Stimulated activated naive CD8-positive, alpha-beta T cell treated with anti-CD3 and anti-CD28 coated beads, Interleukin-15, amount 100 ng/mL, for 72 hours (primary cell): ENCODE measurements at places on chromosomes 7 and 10.
A peak's percentile ranks its signal among the peaks of the same experiment; 100 is the strongest.

GRCh38 chr10:11344081-11344480 is 267.4 kb downstream of the USP6NL start:
- no peak for DNase-seq

DNA sequence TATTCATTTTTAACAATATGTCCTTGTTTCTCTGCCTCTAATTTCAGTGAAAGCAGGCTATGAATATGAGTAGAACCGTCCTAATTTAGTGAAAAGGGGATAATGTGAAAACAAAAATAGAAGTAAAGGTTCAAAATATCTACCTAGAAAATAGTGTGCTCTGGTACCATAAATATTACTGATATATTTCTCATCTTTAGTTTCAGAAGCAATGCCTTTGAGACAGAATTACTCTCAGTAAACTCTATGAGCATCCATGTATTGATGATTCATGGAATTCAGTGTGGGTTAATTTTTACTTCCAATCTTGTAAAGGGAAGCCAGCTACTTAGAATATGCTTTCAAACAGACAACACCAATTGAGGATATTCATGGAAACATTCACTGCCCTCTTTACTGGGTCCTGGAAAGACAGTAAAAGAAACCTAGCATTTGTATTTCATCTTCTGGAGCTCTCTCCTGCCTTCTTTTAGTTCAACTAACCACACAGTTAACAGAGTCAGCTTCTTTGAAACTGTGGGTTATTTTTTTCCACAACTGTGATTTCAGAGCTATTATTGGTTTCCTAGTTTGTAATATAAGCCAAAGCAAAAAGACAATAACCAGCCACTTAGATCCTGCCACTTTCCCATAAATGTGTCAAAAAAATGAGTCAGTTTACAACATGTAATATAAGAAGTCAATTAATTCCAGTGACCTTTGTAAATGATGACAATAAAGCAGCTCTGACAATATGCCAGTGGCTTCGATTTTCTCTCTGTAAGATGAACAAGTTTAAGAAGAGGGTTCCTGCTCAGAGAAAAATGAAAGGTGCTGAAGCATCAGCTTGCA is 1.7 kb downstream of the LRRN3 start:
- DNase-seq, result no peak

DNA sequence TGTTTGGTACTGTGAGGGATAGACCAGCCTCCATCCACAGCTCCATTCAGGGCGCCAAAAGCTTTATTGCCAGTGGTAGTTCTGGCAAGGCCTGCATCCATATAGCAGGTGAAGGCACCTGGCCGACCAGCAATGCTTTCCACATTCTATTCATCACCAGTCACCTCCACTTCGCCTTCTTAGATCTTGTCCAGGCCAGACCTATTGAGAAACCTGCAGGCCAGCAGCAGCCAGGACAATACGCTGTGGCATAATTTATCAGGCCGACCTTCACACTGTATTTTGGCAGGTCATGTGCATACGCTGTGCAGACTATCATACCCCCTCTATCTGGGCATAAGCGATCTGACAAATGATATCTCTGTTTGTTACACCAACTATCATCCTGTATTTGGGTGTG is 15.2 kb upstream of the KNDC1 start:
- no peak for DNase-seq

GRCh38 chr7:159218170-159218569 is 73.5 kb upstream of the VIPR2 start:
- DNase-seq, result no peak

DNA sequence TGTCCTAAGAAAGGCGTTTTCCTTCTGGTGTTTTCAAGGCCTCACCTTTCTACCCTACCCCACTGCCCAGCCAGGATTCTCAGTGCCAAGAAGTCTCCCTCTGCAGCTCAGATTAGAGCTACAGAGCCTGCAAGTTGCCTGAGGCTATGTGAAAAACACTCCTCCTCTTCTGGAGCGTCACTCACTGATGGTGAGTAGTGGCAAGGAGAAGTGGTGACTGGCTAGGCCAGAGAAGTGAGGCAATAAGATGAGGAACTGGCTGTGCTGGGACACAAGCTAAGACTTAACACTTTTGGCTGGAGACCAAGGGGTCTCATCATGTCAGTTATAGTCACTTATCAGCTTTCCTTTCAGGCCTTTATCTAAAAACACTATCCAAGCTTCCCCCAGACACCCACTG is 86.7 kb upstream of the PRKAR2B start:
- no peak for DNase-seq

GRCh38 chr10:72344932-72345331 is 9.8 kb downstream of the DNAJB12 start:
- DNase-seq, result peak; percentile 26

DNA sequence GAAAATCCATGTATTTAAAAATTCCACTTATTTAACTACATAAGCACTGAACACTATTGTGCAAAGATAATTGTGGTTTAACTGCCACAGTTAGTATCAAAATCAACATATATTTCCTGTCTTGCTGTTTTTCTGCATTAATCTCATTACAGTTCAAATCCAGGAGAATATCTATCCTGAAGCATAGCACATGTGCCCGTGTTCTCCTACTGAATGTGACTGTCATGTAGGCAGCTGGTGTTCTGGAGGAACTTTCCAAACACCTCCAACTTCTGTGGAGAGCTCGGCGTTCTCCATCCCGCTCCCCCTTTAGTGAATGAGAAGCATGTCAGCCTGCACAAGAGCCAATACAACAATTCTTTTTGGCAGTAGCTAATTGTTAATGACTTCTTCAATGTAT is 76.4 kb upstream of the IKZF1 start:
- DNase-seq, result no peak

- DNase-seq, result no peak
These were observed 154.8 kb upstream of the COBL start for GRCh38 chr7:51471210-51471980.

GRCh38 chr10:98055841-98056516 is 25.6 kb upstream of the CRTAC1 start:
- DNase-seq, result no peak

GRCh38 chr10:120017733-120018417 is 125.3 kb downstream of the SEC23IP start:
- DNase-seq, result no peak

- DNase-seq, result no peak
These were observed 71.9 kb upstream of the AKR1E2 start for GRCh38 chr10:4754143-4754542.

DNA sequence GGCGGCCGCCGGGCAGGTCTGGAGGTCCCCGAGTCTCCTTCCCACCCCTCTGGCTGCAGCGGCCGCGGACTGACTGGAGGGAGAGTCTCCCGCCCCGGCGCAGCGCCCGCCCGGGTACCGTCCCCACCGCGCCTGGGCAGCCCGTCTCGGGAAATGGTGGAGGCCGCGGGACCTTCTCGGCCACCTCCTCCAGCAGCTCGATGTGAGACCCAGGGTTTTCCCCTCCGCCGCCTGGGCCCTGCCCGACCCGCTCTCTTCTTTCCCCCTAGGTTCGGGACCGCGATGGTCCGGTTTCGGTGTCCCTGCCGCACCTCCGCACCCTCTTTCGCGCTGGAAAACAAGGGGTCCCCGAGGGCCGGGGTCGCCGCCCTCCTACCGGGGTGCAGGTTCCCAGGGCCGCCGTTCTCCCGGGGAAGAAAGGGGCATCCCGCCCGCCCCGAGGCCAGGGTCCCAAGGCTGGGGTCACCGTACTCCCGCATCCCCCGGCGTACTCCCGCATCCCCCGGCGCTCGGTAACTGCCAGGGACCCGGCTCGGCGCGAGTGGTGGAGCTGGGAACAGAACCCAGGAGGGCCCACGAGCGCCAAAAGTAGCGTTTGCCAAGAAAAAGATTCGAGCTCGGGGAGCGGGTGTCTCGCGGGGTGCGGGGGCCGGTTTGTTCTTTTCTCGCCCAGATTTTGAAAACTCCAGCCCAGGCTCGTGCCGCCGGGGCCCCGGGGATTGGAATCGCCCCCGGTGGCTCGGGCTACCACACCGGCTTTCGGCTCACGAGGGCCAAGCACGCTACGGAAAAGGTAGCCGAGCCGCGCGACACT is 3.4 kb downstream of the TNRC18 start:
- DNase-seq, result peak; percentile 34

DNA sequence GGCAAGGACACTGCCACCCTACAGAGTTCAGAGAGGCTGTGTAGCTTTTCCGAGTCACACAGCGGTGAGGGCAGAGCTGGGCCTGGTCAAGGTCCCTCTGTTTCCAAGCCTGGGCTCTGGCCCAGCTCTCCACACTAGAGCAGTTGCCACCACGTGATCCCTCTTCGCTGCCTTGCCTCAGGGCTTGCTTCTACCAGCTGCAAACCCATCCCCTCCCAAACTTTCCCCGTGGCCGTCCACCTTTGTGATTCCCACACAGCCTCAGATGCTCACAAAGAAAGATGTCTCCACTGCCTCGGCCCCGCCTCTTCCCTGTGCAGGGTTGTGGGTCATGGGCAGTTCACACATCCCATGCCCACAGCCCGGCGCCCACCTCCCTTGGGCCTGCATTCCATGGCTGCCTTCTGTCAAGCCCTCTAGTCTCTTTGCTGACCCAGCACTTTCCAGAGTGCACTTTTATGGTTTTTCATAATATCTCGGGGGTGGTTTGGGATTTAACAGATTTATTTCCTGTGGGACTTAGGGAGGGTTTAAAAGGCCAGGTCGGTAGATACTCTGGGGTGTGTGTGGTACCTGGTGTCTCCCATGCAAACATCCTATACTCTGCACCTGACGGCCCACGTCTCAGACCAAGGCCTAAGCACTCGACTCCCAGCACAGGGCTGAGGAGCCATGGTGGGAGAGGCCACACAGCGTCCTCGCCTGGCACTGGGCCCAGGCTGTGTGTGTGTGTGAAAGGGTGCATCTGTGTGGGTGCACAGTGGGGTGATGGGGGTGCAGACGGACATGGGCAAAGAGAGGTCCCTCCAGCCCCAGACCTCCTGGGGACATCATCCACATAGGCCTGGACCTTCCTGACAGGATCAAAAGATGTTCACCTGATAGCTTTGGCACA is 59.6 kb downstream of the PKD1L1 start:
- no peak for DNase-seq

- no peak for DNase-seq
These were observed 37.1 kb downstream of the SKIDA1 start for GRCh38 chr10:21488246-21488956.

- no peak for DNase-seq
These were observed 361.8 kb upstream of the ZMIZ1 start for GRCh38 chr10:78706726-78707540.

DNA sequence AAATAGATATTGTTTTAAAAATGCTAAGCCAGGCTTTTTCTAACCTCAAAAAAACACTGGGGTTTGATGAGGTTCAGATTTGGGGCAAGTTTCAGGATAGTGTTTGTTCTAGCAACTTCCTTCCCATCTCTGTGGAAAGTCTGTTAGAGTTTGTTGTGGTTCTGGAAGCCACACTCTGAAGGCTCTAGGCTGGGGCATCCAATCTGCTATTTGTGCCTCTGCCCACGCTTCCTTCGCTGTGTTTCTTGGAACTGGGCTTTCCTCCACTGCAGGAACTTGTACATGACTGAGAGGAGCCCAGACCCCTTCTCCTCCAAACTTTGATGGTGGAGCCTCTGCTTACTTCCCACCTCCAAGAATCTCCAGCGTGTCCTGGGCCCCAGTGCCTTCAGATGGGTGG is 108.5 kb upstream of the SLC25A13 start:
- DNase-seq, result no peak

GRCh38 chr10:36675458-36675880 is 449.9 kb upstream of the ANKRD30A start:
- no peak for DNase-seq

DNA sequence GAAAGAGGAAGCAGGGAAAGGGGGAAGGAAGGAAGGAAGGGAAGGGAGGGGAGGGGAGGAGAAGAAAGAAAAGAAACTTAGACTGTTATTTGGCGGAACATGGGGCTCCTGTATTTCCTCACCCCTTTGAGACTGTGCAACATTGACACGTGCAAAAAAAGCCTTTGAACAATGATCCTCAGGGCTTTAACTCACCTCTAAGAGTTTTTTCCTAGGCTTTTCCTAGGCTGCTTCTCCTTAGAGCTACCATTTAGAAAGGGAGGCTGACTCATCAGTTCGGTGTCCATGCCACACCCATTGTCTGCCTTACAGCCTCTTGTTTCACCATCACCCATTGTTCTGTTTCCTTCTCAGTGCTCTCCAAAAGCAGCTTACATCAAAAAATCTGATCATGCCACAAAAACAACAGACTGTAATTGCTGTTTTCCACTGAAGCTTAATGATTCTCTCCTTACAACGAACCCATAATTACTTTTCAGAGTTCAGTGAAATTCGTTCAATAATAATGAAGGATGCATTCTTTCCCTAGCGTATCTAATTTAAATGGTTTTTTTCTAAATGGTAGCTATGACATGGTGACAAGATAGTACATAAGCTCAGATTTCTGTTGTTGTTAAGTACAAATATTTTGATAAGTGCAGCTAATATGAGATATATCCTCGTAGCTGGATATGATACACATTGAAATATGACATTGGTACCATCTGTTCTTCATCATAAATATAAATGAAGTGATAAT is 90.8 kb downstream of the PRLHR start:
- DNase-seq, result no peak

GRCh38 chr7:66076462-66077329 is 1.1 kb downstream of the ASL start:
- DNase-seq, result no peak

DNA sequence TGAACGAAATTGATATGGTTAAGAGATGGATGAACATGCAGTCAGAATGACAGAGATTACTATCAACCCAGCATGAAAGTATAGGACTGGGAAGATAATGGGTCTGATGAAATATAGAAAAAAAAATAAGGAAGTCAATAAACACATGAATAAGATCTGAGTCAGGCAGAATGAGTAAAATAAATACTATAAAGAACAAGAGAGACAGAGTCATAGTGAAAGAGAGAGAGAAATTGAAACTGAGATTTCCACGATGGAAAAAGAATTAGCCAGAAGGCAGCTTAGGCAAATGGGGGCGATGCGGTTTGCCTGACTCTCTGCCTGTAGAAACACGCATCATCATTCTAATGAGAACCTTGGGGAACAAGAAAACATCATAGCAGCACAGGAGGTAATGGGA is 26.6 kb downstream of the SEMA3D start:
- no peak for DNase-seq
